A673 (cell line): ENCODE measurements at places on chromosomes 5 and 9. TPM values are rescaled to one million over a fixed set of nuclear protein-coding genes. Genes with fewer than 3 reads are reported as not detected.
A peak's percentile ranks its signal among the peaks of the same experiment; 100 is the strongest.

DNA sequence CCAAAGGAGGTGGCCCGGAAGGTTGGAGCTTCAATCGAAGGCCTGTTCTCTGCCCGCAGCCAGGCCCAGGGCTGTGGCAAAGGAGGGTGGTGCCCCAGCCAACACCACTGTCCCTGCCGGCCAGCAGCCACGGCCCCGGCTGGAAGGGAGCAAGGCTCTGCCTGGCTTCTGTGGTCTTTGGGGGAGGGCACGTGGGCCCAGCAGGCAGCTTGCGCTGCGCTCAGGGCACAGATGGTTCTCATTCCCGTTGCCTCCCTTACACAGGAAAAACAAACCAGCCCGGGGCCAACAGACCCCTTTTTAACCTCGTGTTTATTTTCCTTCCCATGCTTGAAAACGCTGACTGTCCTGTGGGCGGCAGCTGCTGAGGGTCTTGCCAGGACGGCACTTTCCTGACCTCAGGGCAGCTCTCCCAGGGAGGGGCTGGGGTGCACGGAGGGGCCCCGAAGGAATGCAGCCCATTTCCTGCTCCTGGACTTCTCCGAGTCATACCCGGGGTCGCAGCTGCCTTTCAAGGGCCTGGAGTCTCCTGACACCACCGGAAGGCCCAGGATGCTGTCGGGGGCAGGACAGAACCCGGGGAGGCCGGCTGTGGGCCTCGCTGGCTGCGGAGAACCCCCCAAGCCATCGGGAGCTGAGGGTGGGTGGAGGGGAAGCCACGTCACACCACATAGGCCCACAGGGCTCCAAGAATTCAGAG is 1.1 kb upstream of the GPSM1 start:
- no peak overlapping the region for H3K4me3 ChIP-seq
- peaks cover 25% of the 10 kb centered on the region for H3K4me1 ChIP-seq
- H3K27me3 ChIP-seq = no peaks in the 10 kb centered on the region
- H3K27ac ChIP-seq = peak overlapping the region; percentile 71
- no peak for DNase-seq

DNA sequence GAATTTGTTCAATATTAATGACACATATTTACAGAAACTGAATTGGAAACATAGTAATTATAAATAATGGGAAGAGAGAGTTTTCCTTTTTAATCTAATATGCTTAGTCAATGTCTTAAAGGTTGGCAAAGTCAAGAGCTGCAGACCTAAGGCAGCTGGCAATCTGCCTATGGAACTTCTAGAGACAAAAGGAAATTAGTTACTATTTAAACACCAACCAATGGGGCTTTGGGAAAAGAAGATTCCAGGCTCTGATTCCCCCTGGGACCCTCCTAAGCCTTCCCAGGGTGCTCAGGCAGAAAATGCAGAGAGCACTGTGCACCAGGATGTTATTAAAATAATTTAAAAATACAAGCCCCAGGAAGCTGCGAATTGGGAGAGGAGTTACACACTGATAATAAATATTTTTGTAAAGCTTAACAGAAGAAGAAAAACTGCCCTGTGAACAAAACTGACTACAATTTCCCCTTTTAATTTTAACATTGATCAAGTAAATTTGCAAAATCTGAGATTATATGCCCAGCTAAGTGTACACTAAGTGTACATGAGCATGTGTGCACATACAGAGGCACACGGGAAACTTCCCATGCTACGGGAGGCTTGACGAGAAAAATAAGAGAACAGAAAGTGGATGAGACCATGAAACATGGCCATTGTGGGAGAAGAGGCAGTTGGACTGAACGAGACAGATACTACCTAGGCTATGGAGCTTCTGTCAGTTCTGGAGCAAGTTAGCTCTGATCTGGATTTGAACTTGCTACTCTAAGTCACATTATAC is 77.4 kb upstream of the ADAMTS16 start:
- no peak overlapping the region for H3K4me3 ChIP-seq
- H3K27ac ChIP-seq = no peak overlapping the region
- H3K4me1 ChIP-seq = no peaks in the 10 kb centered on the region
- peaks cover 41% of the 10 kb centered on the region for H3K27me3 ChIP-seq
- H3K36me3 ChIP-seq = no peaks in the 10 kb centered on the region
- peak; percentile 11 for DNase-seq

- H3K27me3 ChIP-seq = no peaks in the 10 kb centered on the region
- H3K4me3 ChIP-seq = no peak overlapping the region
- peak; percentile 4 for DNase-seq
- H3K27ac ChIP-seq = no peak overlapping the region
Measured at GRCh38 chr5:94021246-94021645, 279.8 kb upstream of the POU5F2 start.

Gene SNX30
- 6.1 and 6.6 TPM in 2 replicates for total RNA-seq

Gene DRD1
- total RNA-seq = 0.77 and 0.85 TPM in 2 replicates

GRCh38 chr9:137241490-137242268 is 592 bp downstream of the TUBB4B start:
- DNase-seq = no peak
- peak overlapping the region; percentile 88 for H3K27ac ChIP-seq
- no peaks in the 10 kb centered on the region for H3K27me3 ChIP-seq
- H3K36me3 ChIP-seq = peaks cover 24% of the 10 kb centered on the region
- H3K4me3 ChIP-seq = peak overlapping the region; percentile 97
- peaks cover 41% of the 10 kb centered on the region for H3K4me1 ChIP-seq

Gene SEC61B
- 175 and 183 TPM in 2 replicates for total RNA-seq

- no peak for DNase-seq
- no peaks in the 10 kb centered on the region for H3K4me1 ChIP-seq
- H3K36me3 ChIP-seq = no peaks in the 10 kb centered on the region
- H3K27ac ChIP-seq = no peak overlapping the region
Measured at GRCh38 chr9:1536522-1537170, 478.5 kb upstream of the SMARCA2 start.

GRCh38 chr5:56384186-56384585 is 151.1 kb upstream of the ANKRD55 start:
- H3K4me3 ChIP-seq = no peak overlapping the region
- DNase-seq = no peak
- no peaks in the 10 kb centered on the region for H3K4me1 ChIP-seq
- H3K27ac ChIP-seq = no peak overlapping the region
- H3K27me3 ChIP-seq = no peaks in the 10 kb centered on the region

Gene PCDHB15
- total RNA-seq = 1.2 and 2.3 TPM in 2 replicates

DNA sequence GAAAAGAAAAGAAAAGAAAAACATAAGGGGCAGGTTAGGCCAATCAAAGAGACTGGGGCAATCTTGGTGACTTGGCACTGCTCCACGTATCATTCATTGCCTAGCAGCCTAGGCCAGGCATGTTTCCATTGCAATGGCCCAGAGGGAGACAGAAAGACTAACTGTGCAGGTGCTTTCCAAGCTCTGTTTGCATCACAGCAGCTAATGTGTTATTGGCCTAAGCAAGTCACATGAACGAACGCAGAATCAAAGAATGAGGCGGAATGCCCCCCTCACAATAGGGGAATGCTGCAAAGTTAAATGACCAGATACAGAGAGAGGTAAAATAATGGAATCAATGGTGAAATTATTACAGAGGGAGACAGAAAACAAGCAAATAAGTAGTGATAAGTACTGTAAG is 11.1 kb upstream of the VPS13A start:
- peaks cover 11% of the 10 kb centered on the region for H3K4me1 ChIP-seq
- peaks cover 9% of the 10 kb centered on the region for H3K27me3 ChIP-seq
- H3K36me3 ChIP-seq = no peaks in the 10 kb centered on the region
- no peak overlapping the region for H3K4me3 ChIP-seq
- DNase-seq = peak; percentile 8

Gene C5orf34
- total RNA-seq = 15.0 and 17.0 TPM in 2 replicates

GRCh38 chr5:35672995-35673394 is 55.3 kb downstream of the SPEF2 start:
- H3K4me3 ChIP-seq = no peak overlapping the region
- DNase-seq = no peak
- peaks cover 4% of the 10 kb centered on the region for H3K4me1 ChIP-seq
- H3K27ac ChIP-seq = no peak overlapping the region
- H3K27me3 ChIP-seq = no peaks in the 10 kb centered on the region

DNA sequence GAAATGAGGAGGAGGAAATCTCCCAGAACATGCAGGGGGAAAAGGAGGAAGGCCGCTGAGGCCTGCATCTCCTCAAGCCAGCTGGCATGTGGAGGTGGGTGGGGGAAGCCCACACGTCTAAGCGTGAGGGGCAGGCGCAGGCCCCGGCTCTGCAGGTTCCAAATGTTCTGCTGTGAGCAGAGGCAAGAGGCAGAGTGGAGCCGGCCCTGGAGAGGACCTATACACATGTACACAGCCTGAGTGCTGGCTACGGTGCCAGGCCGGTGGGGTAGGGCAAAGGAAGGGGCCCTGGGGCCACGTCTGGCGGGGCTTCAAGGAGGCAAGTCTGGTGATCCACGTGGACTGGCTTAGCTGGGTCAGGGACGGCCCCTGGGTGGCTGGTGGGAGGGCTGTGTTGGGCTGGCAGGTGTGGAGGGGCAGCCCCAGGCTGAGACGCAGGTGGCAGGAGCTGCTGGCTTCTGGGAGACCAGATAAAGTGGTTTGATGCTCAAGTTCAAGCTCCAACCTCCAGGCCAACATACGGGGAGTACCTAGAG is 26.4 kb downstream of the LPCAT1 start:
- DNase-seq = no peak
- no peak overlapping the region for H3K27ac ChIP-seq
- H3K36me3 ChIP-seq = peaks cover 14% of the 10 kb centered on the region
- no peaks in the 10 kb centered on the region for H3K4me1 ChIP-seq
- H3K27me3 ChIP-seq = no peaks in the 10 kb centered on the region
- no peak overlapping the region for H3K4me3 ChIP-seq

Gene SLC6A19
- not detected in 2 replicates for total RNA-seq

Gene CCNJL
- 7.6 and 11.9 TPM in 2 replicates for total RNA-seq

Gene GFI1B
- total RNA-seq = not detected in 2 replicates

DNA sequence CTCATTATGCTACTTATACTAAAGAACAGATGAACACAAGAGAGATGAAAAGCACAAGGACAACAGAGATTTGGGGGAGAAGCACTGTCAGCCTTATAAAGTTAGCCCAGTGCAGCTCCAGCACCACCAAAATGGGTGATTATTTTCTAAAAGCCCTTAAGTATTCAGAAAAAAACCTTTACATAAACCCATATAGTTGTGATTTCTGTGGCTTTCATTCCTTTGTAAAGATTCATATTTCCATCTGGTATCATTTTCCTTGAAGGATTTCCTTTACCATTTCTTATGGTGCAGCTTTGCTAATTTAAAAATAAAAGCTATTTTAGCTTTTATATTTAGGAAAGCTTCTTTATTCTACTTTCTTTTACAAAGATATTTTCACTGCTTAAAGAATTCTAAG is 311.0 kb downstream of the TMEM167A start:
- H3K4me1 ChIP-seq = no peaks in the 10 kb centered on the region
- H3K4me3 ChIP-seq = no peak overlapping the region
- peaks cover 49% of the 10 kb centered on the region for H3K27me3 ChIP-seq
- no peak overlapping the region for H3K27ac ChIP-seq
- no peak for DNase-seq

GRCh38 chr5:33675958-33676464 is 215.8 kb downstream of the ADAMTS12 start:
- no peaks in the 10 kb centered on the region for H3K36me3 ChIP-seq
- peak; percentile 87 for DNase-seq
- H3K4me3 ChIP-seq = no peak overlapping the region
- no peaks in the 10 kb centered on the region for H3K27me3 ChIP-seq
- H3K4me1 ChIP-seq = peaks cover 29% of the 10 kb centered on the region
- peak overlapping the region; percentile 81 for H3K27ac ChIP-seq

GRCh38 chr9:3151672-3152576 is 308.0 kb upstream of the PUM3 start:
- H3K27me3 ChIP-seq = no peaks in the 10 kb centered on the region
- no peak for DNase-seq
- no peak overlapping the region for H3K27ac ChIP-seq

Gene C5orf58
- total RNA-seq = not detected in 2 replicates

DNA sequence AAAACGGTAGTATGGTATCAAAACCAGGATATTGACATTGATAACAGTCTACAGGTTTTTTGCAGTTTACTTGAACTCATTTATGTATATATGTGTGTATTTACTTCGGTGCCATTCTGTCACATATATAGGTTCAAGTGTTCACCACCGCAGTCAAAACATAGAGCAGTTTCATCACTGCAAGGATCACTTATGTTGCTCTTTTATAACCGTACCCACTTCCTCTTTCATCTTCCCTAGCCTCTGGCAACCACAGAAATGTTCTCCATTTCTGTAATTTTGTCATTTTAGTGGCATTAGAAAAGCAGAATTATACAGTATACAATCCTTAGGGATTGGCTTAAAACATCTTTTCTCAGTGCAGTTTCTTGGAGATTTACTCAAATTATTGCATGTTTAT is 90.3 kb downstream of the SH3GL2 start:
- H3K27me3 ChIP-seq = peaks cover 2% of the 10 kb centered on the region
- no peak overlapping the region for H3K27ac ChIP-seq
- no peak for DNase-seq
- no peaks in the 10 kb centered on the region for H3K36me3 ChIP-seq
- no peak overlapping the region for H3K4me3 ChIP-seq
- H3K4me1 ChIP-seq = no peaks in the 10 kb centered on the region

Gene FSTL4
- 0.46 and 0.86 TPM in 2 replicates for total RNA-seq

DNA sequence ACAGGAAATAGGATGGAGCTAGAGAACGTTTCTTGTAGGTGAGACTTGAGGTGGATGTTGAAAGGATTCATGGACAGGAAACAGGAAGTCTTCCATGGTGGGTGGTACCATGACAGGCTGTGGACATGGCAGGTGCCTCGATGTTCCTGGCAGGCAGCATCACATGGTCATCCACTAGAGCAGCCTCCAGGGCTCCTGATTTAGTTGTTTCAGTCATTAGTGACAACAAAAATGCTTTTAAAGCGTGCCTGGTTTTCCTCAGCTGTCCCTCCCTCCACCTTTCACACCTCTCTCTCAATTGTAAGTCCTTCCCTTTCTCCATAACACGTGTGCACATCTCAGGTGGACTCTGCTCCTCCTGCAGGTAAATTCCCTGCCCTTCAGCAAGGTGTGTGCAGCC is 25.2 kb upstream of the ASPN start:
- H3K4me1 ChIP-seq = no peaks in the 10 kb centered on the region
- H3K27ac ChIP-seq = no peak overlapping the region
- no peaks in the 10 kb centered on the region for H3K36me3 ChIP-seq
- DNase-seq = no peak
- H3K27me3 ChIP-seq = no peaks in the 10 kb centered on the region
- H3K4me3 ChIP-seq = no peak overlapping the region

Gene TCF7
- 2.4 and 3.3 TPM in 2 replicates for total RNA-seq

DNA sequence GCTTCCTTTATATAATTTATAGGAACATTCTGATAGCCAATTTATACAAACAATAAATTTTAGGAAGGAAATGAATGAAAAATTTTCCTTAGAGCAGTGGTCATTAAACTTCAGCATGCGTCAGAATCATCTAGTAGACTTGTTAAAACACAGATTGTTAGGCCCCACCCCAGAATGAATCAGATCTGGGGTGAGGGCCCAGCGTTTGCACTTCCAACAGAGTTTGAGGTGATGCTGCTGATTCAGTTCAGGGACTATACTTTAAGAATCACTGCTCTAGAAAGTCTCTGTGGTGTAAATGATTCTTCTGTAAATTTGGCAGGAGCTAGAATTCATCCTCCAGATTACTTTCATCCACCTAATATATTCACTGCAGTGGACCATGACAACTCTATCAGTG is 80.4 kb downstream of the SLC12A2 start:
- no peak overlapping the region for H3K4me3 ChIP-seq
- no peak overlapping the region for H3K27ac ChIP-seq
- no peaks in the 10 kb centered on the region for H3K27me3 ChIP-seq
- no peaks in the 10 kb centered on the region for H3K36me3 ChIP-seq

GRCh38 chr5:52685566-52685965 is 102.2 kb upstream of the ITGA1 start:
- H3K4me1 ChIP-seq = no peaks in the 10 kb centered on the region
- no peak for DNase-seq
- H3K27ac ChIP-seq = no peak overlapping the region
- H3K4me3 ChIP-seq = no peak overlapping the region

- peaks cover 22% of the 10 kb centered on the region for H3K36me3 ChIP-seq
- no peaks in the 10 kb centered on the region for H3K4me1 ChIP-seq
- H3K27me3 ChIP-seq = no peaks in the 10 kb centered on the region
- peak; percentile 14 for DNase-seq
- no peak overlapping the region for H3K4me3 ChIP-seq
Measured at GRCh38 chr9:16030528-16031185, 477.8 kb downstream of the CCDC171 start.

Gene C9orf50
- 0.28 TPM in 1 of 2 replicates, not detected in the other for total RNA-seq
